ENCODE measurements at places on chromosomes 4 and X.

DNA sequence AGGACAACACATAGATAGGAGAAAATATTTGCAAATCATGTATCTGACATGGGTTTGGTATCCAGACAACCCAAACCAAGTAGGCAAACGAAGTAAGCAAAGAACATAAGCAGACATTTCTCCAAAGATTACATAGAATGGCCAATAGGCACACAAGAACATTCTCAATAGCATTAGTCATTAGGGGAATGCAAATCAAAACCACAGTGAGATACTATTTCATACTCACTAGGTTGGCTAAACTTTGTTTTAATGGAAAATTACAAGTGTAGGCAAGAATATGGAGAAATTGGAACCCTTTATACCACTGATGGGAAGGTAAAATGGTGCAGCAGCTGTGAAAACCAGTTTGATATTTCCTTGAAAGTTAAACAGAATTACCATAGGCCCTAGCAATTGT lies 74.7 kb downstream of the CHRNA9 start:
- no peak for DNase-seq

DNA sequence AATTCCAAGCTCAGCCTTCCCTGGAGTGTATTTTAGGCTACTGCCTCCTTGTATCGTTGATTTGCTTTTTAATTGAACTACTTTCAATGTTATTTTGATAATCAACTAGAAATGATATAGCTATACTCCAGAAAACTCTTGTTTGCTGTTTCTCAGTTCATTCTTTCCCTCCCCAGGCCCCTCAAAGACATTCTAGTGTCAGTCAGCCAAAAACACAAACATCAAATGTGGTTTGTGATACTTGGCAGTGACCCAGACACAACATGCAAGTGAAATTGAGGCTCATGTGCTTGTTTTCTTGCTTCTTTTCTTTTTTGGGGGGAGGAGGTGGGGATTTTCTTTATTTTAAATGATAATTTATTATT lies 7.6 kb downstream of the FAT4 start:
- no peak for DNase-seq

GRCh38 chr4:84800256-84800655 lies 166.2 kb downstream of the WDFY3 start:
- no peak for DNase-seq

GRCh38 chr4:93409035-93409434 lies 419.5 kb upstream of the ATOH1 start:
- DNase-seq = no peak

- DNase-seq = no peak
Observed at GRCh38 chrX:149073479-149073878, 431.6 kb downstream of the IDS start.

DNA sequence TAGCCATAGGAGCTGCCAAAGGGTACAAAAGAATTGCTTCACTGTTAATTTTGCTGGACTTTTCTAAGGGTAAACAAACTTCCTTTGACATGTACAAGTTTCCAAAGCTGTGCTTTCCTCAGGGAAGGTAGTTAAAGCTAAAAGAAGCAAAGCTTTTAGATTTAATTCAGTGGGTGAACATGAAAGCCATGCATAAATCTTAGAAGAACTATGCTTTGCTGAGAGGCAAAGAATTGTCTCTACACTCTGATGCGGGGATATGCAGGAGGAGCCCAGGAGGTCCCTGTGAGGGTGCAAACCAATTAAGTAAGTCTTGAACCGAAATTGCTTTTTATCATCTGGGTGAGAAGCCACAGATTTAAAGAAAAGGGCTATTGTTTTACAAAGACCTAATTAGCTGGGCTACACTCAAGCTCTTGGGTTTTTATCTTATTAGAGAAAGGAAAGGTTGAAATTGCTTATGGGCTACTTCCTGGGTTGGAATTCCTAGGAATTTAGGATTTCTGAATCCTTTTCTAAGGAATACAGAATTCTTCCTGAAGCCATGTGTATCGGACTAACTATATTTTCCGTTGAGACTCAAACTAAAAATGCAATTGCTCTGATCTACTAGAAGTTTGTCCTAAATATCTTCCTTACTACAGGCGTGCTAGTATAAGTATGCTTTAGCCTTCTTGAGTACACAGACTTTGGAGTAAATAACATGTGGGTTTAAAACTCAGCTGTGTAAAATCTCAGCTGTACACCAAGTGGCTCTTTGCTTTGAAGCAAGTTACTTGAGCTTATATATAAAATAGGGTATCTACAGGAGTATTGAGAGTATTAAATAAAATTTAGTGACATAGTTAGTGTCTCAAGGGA lies 188.4 kb upstream of the ANK2 start:
- DNase-seq = no peak

DNA sequence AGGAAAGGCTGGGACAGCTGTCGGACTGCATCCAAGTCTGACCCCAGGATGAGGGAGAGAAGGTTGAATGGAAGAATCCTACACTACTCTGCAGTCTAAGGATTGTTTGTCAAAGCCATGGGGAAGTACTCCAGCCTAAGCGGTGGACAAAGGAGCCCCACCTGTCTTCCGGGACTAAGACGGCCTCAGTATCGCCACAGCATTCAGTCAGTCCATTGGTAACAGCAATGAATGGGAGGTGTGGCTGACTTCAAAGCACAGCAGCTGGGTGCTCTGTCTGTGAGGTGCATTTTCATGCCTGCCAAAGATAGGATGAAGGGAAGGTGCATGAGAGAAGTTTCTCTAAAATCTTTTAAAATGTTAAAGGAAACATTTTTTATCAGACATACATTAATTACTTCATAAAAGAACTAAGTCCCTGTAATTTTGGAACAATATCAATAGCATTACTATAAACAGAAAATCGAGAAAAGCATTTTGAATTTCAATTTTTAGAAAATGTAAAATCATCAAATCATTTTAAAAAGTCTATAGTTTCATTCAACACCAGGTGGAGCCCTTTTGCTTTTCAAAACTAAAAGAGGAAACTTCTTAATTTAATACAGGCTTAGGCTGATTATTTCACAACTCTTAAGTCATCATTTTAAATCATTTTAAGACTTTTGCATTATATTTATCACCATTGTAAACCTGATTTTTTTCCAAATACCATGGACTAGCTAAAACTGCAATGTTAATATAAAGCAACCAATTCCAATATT lies 27.6 kb upstream of the INTU start:
- no peak for DNase-seq

DNA sequence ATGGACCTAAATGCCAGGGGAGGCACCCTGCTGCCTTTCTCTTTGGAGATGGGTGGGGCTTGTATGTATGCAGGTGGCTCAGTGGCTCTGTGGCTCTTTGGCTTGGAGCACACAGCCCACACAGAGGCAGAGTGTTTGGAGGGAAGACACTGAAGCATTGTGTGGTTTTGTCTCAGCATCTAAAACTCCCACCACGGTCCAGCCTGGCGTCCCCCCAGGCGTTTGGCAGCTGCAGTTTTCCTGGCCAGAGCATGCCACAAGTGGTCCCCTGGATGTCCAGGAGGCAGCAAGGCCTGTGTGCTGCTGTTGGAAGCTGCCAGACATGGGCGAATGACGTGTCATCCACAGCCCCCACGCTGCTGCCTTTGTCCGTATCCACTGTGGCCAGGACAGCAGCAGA lies 32.2 kb upstream of the PSAPL1 start:
- DNase-seq = no peak

DNA sequence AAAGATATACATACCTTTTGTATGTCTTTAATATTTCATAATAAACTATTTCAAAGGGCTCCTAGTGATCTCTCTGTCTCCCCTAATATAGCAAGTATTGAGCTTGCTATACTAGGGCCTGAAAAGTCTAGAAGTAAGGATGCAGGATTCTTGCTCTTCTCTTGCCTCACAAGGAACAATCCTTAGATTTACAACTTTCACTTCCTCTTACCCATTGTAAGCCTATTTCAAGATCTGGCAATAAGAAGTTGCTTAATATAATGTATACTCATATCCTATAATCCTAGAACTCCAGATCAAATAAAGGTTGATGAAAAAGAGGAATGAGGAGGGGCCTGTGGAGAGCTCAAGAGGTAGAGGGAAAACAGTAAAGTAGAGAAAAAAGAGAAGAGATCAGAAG lies 40.8 kb upstream of the CHRDL1 start:
- DNase-seq = no peak

DNA sequence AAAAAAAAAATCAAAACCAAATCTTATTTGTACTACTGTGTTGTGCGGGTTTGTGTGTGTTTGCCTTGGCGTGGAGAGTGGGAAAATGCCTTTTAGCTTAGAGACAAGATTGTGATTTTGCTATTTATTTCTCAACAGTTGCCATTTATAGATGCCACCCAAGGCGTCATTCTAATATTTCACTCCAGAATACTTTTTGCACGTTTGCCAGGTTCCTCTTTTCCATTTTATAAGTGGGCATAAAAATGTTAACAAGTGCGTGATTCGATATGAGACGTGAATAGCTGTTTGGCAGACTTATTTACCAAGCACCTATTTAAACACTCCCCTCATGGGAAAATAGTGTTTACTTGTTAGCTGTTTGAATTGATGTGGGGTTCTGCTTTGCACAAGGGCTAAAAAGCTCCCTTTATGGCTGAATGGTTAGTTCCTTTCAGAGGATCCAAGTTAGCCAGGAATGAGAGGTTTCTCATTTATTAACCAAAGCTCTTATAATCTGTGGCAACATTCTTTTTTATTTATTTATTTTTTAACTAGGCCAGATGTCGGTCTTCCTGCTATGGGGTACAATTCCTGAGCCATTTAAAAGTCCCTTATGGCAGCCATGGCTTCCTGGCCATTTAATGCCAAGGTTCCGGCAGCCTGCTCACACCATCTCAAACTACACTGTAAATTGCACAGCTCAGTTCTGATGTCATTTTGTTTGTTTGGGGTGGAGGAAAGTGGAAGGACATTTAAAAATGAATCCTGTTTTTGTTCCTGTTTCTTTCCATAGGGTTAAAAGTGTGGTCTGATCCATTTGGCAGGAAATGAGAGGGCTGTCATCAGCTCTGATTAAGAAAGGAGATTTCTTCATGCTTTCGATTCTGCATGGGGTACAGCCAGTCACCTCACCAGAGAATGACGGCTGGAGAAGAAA lies 14.6 kb downstream of the SMIM20 start:
- no peak for DNase-seq

- no peak for DNase-seq
Observed at GRCh38 chr4:1872870-1873269, 1.7 kb downstream of the NSD2 start.

DNA sequence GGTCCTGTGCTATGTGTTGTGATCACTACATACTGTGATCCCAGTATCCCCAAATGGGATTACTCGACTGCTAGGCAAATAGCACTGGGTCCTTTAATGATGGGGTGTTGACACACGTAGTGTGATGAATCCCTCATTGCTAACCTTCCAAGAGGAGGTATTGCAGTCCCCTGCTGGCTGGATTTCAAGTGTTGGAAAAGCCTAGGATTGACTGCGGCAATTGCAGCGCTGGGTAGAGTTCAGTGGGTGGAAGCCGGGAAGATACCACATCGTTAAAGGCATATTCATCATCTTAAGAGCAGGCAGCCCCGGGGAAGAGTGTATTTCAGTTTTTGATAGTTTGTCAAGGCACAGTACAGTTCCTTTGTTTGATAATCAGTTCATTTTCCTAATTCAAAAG lies 159.9 kb downstream of the TRIML1 start:
- no peak for DNase-seq

DNA sequence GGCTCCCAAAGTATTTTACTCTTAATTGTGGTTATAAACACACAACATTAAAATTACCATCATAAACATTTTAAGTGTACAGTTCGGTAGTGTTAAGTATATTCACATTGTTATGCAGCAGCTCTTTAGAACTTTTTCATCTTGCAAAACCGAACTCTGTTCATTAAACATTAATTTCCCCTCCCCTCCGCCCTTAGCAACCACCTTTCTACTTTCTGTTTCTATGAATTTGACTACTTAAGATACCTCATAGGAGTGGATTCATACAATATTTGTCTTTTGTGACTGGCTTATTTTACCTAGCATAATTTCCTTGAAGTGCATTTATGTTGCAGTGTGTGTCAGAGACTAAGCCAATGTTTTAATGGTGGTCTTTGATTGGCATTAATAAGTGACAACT lies 32.6 kb downstream of the IL13RA1 start:
- no peak for DNase-seq

DNA sequence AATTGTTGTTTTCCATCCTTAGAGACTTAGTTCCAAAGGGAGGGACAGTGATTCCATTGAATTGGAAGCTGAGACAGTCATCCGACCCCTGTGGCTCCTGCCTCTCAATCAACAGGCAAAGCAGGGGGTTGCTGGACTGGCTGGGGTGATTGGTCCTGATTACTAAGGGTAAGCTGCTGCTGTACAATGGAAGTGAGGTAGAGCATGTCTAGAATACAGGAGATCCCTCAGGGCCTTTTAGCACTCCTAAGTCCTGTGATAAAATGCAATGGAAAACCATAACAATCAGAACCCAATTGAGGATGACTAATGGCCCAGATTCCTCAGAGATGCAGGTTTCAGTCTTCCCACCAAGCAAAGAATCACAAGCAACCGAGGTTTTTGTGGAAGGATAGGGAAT lies 127.6 kb downstream of the AASDH start:
- DNase-seq = no peak

DNA sequence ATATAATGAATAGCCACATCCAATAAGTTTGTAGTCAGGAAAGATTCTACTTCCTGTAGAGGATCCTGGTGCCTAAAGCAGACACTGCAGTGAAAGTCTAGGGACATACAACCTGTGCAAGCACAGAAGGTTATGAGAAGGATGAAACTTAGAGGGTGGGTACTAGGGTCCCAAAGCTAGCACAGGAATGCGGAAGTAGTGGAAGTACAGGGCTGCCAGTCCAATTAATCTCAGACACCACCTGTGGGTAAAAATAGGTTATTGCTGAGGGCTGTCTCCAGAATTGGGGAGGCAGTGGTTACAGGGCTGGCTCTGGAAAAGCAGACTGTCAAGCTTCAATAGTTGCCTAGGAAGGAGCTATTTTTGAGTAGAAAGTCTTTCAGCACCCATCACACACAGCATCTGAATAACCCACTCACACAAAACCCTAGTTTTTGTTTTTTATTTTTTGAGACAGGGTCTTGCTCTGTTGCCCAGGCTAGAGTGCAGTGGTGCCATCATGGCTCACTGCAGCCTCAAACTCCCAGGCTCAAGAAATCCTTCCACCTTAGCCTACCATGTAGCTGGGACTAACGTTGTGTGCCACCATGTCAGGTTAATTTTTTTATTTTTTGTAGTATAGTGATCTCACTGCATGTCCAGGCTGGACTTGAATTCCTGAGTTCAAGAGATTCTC lies 50.8 kb upstream of the ELF2 start:
- DNase-seq = no peak

DNA sequence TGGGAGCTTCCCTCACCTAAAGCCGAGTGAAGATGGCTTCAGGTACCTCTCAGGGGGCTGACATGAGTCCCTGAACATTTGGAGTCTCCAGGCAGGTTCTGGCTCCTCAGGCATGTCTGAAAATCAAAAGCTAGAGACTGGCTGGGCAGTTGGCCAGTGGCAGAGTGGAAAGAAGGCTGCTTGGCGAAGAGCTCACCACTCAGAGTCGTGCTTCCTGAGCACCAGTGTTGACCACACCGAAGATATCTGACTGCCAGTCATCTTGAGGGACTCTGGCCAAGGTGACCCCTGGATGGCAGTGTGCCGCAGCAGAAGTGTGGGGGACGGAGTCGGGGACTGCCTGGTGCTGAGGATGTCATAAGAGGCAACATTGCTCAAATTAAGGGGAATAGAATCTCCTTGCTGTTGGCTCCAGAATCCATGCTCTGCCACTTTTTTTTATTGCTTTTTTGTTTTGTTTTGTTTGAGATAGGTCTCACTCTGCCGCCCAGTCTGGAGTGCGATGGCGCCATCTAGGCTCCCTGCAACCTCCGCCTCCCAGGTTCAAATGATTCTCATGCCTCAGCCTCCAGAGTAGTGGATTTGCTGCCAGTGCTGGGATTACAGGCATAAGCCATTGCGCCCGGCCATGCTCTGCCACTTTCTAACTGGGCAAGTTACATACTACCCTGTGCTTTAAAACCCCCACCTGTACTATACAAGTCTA lies 172.5 kb upstream of the GATB start:
- no peak for DNase-seq

Measured in stimulated activated CD4-positive, alpha-beta T cell treated with anti-CD3 and anti-CD28 coated beads, TNF-alpha, amount 100 ng/mL, for 48 hours (primary cell).